ENCODE measurements at places on chromosomes 13 and 19. TPM values are rescaled to one million over a fixed set of nuclear protein-coding genes. Genes with fewer than 3 reads are reported as not detected.

The CGB1 gene
- total RNA-seq = not detected

The NAPSA gene
- total RNA-seq = under 0.01 TPM

The RGCC gene
- total RNA-seq = 1.4 TPM

The ACP7 gene
- total RNA-seq = 1.1 TPM

The ZNF480 gene
- total RNA-seq = 3.4 TPM

The CHMP2A gene
- total RNA-seq = 173 TPM

The ATP4B gene
- not detected for total RNA-seq

The EFNA2 gene
- total RNA-seq = not detected

The FPR3 gene
- not detected for total RNA-seq

The PABPC3 gene
- total RNA-seq = 0.21 TPM

The NPHS1 gene
- not detected for total RNA-seq

The HPN gene
- total RNA-seq = not detected

The IGSF23 gene
- total RNA-seq = not detected

The IPO5 gene
- 193 TPM for total RNA-seq

The CYP2F1 gene
- not detected for total RNA-seq

The ANGPTL8 gene
- not detected for total RNA-seq

The PROZ gene
- not detected for total RNA-seq

The SIGLEC8 gene
- total RNA-seq = not detected

The INAFM1 gene
- 2.1 TPM for total RNA-seq

The CGB8 gene
- total RNA-seq = not detected

The CYP4F2 gene
- not detected for total RNA-seq

The AP1M2 gene
- 115 TPM for total RNA-seq

The ACER1 gene
- total RNA-seq = not detected

The SIGLECL1 gene
- total RNA-seq = not detected

The SLC25A42 gene
- 2.6 TPM for total RNA-seq

The ZNF738 gene
- total RNA-seq = 3.8 TPM

The RNF225 gene
- total RNA-seq = 2.1 TPM

The FBXO27 gene
- 7.2 TPM for total RNA-seq

The BORA gene
- 3.8 TPM for total RNA-seq

The CYP4F22 gene
- not detected for total RNA-seq

The ZNF737 gene
- 12.5 TPM for total RNA-seq

The GAPDHS gene
- total RNA-seq = not detected

The DHDH gene
- 1.6 TPM for total RNA-seq

The FSD1 gene
- 0.07 TPM for total RNA-seq

The ZNF582 gene
- 2.4 TPM for total RNA-seq

All from nasal cavity respiratory epithelium epithelial cell of viscerocranial mucosa (primary cell).